ENCODE measurements at places on chromosomes 1 and 21.
A peak's percentile ranks its signal among the peaks of the same experiment; 100 is the strongest.

- no peak for DNase-seq
Measured at GRCh38 chr1:100366209-100366525, 13.9 kb downstream of the CDC14A start.

DNA sequence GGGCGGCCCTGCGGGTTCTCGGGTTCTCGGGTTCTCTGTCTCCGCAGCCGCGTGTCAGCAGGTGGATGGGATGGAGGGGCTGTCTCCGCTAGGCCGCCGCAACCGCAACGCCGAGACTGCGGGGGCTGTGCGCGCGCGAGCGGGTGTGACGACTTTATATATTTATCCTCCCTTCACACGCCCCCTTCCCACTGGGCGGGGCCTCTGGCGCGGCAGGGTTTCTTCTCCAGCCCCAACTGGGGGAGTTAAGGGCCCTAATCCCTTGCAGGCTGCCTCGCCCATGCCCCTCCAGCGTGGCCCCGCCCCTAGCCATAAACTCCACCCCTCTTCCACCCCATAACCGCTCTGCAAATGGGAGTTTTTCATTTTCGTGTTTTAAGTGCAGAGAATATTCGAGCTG lies 3.4 kb downstream of the IGSF21 start:
- DNase-seq: no peak

- peak; percentile 92 for DNase-seq
Measured at GRCh38 chr1:28518000-28518744, 12.3 kb downstream of the RCC1 start.

DNA sequence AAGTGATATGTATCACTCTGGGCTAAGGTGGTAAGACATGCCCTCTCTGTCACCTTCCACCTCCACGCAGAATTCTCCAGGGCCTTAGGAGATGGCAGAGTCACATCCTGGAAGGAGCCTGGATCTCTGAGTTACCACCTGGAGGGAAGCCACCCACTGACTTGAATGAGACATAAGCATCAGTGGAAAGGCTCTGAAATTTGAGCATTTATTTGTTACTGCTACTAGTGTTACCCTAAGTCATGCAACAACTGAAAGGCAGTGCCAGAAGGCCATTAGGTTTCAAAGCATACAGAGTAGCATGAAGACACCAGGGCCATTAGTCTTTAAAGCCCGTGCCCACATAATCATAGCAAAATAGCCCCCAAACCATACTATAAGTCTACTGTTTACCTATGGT lies 230.3 kb upstream of the IRF2BP2 start:
- no peak for DNase-seq

DNA sequence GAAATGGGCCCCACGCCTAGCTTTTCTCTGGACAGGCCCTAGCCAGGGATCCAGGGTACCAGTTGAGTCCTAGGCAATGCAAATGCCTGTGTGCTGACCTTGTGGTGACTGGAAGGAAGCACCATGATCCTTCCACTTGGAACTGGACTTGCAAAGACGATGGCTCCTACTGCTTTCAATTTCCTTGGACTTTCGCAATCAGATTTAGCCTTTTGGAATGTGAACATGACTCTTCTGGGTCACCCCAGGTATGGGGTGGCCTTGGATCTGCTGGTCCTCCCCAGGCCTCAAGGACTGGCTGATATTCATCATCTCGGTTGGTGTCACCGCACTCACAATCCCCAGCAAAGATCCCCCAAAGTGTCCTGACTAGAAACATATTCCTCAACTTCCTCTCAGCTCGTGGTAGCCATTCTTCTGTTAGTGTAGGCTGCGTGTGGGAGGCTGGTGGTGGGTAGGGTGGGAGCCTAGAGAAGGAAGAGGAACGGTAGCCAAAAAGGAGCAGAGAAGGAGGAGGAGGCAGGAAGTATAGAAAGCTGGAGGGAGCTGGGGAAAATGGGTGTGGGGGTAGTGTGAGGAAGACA lies 130.5 kb downstream of the PPIAL4G start:
- no peak for DNase-seq

DNA sequence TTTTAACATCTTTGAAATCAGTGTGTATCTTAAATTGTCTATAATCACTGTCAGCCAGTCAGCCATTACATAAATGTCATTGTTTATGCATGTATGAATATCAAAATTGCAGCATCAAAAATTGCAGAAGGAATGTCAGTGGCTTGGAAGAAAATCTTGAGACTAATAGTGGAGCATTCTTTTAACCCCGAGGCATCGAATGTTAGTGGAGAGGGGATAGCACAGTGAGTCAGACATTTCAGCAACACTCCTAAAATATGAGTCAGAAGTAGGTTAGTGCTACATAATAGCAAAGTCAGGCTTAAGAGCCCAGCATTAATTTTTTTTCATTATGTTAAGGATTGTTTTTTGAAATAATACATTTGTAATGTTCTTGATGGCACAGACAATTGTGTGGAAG lies 45.5 kb downstream of the SNRPE start:
- peak; percentile 84 for DNase-seq

- DNase-seq: no peak
Measured at GRCh38 chr1:234666761-234667160, 56.8 kb upstream of the IRF2BP2 start.

DNA sequence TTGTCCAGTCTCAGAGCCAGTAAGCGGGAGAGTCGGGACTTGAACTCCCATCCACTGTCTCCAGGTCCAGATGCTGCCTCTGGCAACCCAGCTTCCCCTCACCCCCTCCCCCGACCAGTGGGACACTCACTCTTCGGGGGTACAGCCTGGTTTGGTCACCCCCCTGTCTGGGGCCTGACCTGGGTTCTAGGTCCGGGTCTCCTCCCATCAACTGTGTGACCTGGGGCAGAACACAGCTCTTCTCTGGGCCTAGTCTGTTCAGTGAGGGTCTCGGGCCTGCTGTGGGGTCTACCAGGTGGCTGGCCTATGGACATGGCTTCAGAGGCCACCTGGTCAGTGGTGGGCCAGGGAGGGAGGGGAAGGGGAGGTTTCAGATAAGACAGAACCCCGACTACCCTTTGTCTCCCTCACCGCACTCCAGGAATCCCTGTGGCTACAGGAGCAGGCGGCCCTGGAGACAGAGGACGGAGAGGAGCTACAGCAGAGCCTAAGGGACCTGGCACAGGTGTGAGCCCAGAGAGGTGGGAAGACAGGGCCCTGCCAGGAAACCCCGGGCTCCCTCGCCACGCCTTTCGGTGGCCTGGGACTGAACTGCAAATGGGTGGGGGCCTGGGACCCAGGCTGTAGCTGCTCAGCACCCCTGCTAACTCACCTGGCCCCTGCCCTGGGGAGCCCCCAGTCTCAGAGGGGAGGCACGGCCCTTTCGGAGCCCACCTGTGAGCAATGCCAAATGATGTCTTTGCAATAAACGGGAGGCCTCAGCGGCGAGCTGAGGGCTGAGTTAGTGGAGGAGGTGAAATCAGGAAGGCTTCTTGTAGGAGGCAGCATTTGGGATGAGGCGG lies 4.1 kb upstream of the NBPF3 start:
- no peak for DNase-seq

GRCh38 chr1:163076044-163076443 lies 6.9 kb downstream of the RGS4 start:
- DNase-seq: no peak

DNA sequence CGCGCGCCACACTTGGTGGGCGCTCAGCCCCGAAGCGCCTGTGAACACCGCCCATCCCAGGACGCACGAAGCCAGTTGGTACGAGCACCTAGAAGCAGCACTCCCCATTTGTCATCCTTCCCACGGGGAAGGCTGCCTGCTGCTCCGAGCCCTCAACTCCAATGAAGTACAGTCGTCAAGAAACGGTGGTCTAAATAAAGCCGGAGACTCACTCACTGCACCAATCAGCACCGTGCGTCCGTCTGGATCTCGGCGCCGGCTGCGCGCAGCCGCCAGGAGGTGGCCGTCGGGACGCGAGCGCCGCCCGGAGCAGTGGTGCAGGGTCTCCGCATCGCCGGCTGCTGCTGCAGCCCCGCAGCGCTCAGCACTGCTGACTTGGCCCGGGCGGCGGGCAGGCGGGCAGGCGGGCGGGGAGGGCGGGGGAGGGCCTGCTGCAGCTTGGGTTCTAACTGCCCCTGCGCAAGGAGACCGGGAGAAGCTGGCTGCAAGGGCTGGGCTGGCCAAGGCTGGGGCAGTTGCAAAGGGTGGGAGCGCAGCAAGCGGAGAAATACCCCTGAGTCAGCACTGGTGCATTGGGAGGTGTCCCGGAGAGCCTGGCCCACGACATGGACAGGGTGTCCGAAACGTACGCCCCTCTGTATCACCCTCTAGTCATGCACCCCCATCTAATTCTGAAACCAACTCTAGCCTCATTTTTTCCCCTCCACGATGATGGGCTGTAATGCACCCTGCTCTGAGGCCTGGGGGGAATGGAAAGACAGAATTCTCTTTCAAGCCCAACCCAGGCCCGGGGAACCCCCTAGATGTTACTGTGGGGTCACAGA lies 35.8 kb upstream of the H6PD start:
- DNase-seq: no peak

DNA sequence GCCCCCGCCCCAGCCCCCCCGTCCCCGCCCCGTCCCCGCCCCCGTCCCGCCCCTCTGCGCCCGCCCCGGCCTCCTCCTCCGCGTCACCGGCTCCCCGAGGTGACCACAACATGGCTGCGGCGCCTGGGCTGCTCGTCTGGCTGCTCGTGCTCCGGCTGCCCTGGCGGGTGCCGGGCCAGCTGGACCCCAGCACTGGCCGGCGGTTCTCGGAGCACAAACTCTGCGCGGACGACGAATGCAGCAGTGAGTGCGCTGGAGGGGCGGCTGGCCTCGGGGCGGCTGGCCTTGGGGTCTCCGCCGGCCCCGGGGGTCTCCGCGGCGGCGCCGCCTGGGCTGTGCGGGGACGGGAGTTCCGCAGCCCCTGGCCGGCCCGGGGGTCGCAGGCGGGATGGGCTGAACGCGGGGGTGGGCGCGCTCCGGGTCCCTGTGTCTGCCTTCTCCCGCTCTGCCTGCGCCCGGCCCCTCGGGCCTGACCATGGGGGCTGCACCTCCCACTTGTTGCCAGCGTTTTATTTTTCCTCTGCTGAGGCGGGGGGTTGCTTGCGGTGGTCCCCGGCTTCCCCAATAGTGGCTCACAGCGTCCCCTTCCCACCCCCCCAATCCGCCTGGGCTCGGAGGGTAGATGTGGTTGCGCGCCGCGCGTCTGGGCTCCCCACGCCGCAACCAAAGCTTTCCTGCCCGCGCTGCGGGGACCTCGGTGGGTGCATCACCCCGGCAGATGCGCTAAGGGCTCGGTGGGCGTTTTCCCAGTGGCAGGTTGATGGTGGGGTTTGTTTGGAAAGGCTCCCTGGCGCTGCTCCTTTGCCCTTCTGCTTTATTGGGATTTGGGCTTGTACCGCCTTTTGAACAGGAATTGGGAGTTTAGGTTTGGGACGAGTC lies at the start of gene MIA3:
TSS of gene MIA3 (plus strand) at position 97 of the 879 bp plus-strand sequence. CDS start at position 111, 14 bp downstream.
- DNase-seq: peak; percentile 92

DNA sequence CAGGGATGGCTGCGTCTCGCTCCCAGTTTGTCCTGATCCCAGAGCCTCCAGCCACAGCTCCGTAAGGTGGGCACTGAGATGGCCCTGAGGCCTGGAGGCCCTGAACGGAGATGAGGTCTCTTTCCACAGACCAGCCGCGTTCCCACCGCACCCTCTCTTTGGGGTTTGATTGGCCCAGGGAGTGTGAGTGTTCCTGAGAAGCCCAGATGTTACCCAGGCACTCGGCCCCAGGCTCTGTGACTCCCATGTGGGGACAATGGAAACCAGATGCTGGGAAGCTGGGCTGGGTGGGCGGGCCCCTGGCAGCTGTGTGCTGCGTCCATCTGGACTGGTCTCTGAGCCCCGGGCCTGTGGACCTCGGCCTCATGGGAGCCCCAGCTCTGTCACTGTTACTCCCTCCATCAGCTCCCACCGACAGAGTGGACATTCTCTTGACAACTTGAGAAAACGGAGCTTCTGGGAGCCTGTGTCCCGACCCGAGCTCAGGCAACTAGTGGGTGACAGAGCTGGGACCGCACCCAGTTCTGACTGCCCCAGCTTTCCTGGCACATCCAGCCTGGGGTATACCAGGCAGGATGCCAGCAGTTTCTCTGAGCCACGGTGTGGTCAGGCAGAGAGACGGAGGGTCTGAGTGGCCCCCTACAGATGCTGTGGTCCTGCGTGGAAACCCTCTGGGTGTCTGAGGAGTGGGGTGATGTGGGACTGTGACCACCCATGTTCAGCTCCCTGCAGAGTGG lies 9.8 kb upstream of the COL6A1 start:
- DNase-seq: no peak

GRCh38 chr1:192631749-192632148 lies 4.2 kb upstream of the RGS13 start:
- DNase-seq: no peak

GRCh38 chr1:197924516-197925123 lies 7.4 kb downstream of the LHX9 start:
- peak; percentile 56 for DNase-seq

GRCh38 chr1:213194383-213194782 lies 143.3 kb downstream of the RPS6KC1 start:
- no peak for DNase-seq

- DNase-seq: peak; percentile 85
Measured at GRCh38 chr1:48776393-48777218, at the start of gene BEND5. Gene BEND5, minus strand, starts transcription at chr1:48776891. Its CDS starts 60 bp downstream, at chr1:48776831.

DNA sequence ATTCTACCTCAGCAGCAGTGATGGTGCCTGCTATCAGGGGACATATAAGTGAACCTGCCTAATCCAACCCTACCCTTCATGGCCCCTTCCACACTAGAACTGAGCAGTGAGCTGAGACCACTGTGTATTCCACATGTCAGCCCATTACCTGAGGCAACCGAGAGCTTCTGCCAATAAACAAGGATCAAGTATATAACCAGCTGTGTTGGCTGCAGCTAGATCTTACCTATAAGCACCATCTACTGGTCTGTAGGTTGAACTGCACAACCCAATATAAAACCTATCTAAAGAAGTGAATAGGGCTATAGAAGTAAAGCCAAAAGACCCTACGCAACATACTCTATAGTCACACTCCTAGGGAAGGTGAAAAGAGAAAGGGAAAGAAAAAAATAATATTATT lies 376.9 kb downstream of the HHIPL2 start:
- no peak for DNase-seq

DNA sequence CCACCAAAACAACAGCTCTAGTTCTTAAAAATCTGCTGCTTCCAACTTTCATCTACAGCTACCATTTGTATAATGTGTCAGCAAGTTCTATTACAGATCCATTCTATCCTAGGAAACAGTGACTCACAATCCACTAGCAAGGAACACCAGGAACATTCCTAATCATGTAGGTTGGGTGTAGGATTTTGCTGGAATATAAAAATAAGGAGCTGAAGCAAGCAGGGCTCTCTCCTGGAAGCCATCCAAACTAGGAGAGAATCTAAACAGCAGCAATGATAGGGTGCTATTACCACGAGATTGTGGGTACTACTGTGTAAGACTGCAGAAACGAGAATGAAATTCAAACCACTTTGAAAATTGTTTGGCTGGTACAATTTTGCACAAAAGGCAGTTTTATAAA lies 135.0 kb downstream of the PTPN14 start:
- DNase-seq: no peak

Measured in urothelium cell line (cell line).